ENCODE measurements at places on chromosomes 12 and 14.

DNA sequence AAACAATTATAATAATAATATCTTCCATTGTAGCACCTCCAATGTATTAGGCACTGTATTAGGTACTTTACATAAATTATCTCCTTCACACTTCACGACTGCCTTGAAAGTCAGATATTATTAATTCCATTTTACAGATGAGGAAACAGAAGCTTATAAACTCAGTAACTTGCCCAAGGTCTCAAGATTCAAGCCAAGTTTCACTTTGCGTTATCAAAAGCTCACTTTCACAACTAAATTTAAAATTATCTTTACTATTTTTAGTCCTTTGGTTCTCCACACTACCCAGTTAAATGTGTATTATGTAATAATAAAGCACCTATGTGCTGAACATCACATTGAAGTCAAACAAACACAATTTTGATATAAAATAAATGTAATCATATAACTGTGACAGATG lies 55.8 kb downstream of the NUMB start:
- no peak for DNase-seq

- no peak for DNase-seq
Measured at GRCh38 chr12:66170606-66171005, 810 bp upstream of the TMBIM4 start.

DNA sequence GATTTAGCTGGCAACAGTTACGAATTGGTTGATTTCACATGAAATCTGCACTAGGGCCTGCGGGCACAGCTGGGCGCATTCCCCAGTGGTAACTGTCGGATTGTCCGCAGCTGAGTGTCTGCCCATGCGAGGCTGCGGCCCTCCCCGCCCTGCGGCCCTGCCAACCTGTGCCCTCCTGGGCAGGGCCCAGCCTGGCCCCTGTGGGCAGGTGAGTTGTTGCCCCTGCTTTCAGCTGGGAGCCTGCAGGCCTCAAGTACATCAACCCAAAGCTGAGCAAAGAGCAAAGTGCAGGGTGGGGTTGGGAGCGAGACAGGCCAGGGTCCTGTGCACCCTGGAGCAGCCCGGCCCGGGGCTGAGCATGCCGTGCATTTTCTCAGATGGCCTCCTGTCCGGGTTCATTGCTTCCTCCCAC lies 89.1 kb downstream of the ADGRD1 start:
- DNase-seq, result no peak

DNA sequence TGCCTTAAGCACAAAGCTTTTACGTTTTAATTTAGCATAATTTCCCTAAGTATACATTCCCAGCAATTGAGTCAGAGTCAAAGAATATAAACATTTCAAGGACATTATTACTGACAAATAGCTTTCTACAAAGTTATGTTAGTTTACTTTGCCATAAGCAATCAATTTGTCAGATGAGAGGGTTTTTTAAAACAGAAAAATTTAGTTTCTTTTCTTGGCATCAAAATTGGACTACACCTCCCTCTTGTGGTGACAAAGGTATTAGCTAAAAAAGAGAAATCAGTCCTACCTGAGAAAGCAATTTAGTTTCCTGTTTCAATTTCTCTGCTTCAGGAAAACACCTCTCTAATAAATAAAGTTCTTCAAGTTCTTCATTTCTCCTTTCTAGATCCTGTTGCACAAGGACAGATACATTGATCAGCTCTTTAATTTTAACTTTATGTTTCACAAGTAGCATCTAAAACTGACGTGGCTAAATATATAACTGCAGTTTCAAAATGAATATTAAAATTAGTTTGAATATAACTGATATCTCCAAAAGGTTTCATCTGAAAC lies 39.9 kb downstream of the DNAI7 start:
- DNase-seq, result no peak

DNA sequence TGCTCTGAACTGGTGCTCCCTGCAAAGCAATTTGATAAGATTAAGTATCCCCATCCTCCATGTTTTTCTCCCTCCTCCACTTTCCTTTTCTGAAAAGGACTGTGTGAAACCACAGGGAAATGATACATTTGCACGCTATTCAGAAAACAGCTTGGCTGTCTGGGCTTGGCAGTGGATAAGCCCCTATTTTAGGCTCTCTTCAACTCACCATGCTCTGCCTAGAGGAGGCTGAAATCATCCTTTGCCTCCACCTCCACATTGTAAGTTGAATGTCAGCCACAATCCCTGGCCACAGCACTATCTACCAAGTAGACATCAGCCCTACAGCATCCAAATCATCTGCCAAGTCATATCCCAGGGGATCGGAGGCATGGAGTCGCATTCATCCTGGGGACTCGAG lies 642.3 kb downstream of the RPS29 start:
- DNase-seq, result no peak

- DNase-seq, result no peak
Measured at GRCh38 chr14:23935158-23935557, 18.4 kb upstream of the DHRS4 start.

Measured in stimulated activated CD4-positive, alpha-beta T cell treated with anti-CD3 and anti-CD28 coated beads, TNF-alpha, amount 100 ng/mL, for 1 hour (primary cell).